ENCODE measurements at places on chromosomes 3 and 15.

GRCh38 chr3:14451844-14452739, 49.7 kb downstream of the SLC6A6 start:
- peak; percentile 77 for DNase-seq

GRCh38 chr15:35186346-35186745, 101.3 kb upstream of the NANOGP8 start:
- no peak for DNase-seq

DNA sequence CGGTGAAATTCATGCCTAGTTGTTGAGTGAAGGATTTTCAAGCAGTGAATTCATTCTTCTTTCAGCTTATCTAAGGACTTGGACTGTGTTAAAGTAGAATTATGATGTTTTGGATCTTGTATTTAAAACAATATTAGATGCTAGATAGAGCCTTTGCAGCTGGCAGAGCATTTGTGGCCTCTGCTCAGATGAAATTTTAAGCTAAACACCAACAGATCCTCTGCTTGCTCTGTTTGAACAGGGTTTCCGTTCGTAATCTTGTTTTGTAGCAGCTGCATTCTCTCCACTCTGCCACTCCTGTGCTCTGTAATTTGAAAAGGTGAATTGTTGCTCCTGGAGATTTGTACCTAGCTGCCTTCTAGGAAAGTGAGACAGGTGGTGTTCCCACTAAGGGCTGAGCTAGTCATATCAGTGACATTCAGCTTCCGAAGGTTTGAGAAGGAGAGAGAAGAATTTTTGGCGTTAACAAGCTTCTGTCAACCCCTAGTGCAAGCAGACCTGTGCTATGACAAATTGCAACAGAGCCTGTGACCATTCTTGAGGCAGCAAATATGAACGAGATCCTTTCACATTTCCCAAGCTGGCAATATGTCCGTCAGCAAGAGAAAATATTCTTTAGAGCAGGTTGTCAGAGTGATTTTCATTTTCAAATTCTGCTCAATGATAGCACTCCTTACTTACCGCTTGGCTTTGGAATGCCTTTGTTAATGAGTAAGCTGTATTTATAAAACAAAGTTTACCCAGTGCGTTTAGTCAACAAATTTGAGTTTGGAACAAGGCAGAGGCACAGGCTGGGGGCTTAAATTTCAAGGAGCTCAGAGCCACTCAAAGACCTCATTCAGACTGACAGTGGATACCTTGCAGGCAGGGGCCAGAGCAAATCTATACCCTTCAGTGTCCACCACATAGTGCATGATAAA, 5.3 kb downstream of the CHST2 start:
- peak; percentile 40 for DNase-seq

- DNase-seq, result no peak
Measured at GRCh38 chr3:147418808-147419701, 9.9 kb downstream of the ZIC1 start.

DNA sequence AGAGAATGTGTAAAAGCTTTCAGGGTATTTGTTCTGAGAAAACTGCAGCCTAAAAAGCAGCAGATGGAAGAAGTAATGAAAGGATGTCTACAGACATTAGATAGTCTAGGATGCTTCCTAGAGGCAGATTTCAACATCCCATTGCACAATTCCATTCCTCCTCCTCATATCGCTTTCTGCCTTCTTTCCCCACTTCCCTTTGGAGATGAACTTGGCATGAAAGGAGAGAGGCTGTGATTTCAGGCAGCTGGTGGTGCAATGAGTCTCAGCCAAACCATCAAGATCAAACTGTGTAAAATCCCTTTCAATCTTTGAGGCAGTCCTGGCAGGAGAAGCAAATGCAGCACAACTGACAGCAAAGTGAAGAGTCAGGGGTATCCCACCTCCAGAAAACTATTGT, 438.7 kb upstream of the KCNMB2 start:
- no peak for DNase-seq

DNA sequence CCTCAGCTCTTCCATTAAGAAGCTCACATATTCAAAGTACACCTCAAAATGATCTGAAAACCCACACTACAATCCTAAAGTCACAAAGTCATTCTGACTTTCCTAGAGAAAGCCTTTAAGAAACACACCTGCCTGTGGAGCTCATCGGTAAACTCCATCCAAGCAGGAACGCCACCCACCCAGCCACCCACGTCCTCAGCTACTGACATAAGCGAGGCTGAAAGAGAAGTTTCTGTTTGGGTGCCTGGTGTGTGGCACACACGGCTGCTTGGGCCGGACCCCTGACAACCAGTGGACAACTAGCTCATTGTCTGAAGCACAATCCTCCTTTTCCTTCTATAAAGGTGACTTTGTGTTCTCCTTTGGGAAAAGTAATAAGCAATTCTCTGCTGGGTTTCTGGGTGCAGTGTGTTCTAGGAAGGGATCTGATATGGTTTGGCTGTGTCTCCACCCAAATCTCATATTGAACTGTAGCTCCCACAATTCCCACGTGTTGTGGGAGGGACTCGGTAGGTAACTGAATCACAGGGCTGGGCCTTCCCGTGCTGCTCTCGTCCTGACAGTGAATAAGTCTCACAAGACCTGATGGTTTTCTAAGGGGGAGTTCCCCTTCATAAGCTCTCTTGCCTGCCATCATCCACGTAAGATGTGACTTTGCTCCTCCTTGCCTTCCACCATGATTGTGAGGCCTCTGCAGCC, 26.1 kb downstream of the FAM174B start:
- no peak for DNase-seq

DNA sequence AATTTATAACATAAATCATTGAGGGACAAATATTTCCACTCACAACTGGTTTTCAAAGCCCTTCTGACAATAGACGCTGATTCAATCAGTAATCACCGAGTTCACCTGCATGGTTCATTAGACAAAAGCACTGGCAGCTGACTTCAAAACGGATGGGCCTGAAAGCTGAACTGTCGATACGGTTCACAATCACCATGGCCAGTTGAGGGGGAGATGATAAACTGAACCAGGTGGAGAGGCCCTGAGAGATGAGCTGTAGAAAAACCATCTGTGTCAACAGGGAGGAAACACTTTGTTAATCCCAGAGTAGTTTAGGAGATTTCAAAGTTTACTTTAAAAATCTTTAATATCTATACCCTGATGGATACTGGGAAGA, 75.0 kb downstream of the PEX5L start:
- DNase-seq, result no peak

GRCh38 chr15:56794165-56794552, 60.9 kb upstream of the ZNF280D start:
- no peak for DNase-seq

- DNase-seq, result no peak
Measured at GRCh38 chr3:129577366-129577765, 29.1 kb downstream of the PLXND1 start.

Measured in PC-3 (cell line).